ENCODE measurements at places on chromosomes 12 and 14. TPM values are rescaled to one million over a fixed set of nuclear protein-coding genes. Genes with fewer than 3 reads are reported as not detected.
A peak's percentile ranks its signal among the peaks of the same experiment; 100 is the strongest.

- no peak overlapping the region for H3K4me3 ChIP-seq
- DNase-seq = no peak
- H3K4me1 ChIP-seq = peaks cover 14% of the 10 kb centered on the region
- H3K27ac ChIP-seq = no peak overlapping the region
Measured at GRCh38 chr12:125140279-125141209, 75.3 kb downstream of the AACS start.

DNA sequence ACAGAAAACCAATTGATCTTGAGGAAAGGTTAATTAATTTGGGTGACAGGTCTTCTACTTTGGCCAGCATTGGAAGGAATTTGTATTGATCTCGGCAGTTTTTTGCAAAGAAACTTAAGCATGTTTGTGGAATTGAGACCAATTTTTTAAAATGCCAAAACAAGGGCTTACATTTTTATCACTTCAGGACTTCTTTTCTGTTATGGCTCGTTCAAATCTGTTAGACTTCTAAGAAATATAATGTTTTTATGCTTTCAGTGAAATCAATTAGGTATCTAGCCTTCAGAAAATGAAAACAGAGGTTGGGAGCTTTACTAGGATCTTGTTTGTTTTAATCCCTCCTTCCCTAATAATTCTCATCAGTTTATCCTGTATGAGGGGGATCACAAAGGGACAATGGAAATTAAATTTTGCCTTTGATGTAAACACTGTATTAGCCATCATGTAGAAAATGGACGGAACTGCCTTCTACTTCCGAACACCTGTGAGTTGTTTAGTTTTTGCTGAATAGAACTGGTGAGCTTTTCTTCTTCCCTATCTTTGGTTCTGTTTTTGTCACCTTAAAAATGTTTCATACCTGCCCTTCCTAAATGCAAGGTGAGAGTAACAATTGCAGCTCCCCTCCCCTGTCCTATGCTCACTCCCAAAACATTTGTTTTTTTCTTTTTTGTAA lies 7.8 kb downstream of the FOXA1 start:
- peaks cover 11% of the 10 kb centered on the region for H3K36me3 ChIP-seq
- no peaks in the 10 kb centered on the region for H3K27me3 ChIP-seq
- peaks cover 51% of the 10 kb centered on the region for H3K4me1 ChIP-seq
- peak overlapping the region; percentile 72 for H3K4me3 ChIP-seq
- no peak for DNase-seq

GRCh38 chr12:31235868-31236395 lies 90.0 kb downstream of the SINHCAF start:
- no peak overlapping the region for H3K27ac ChIP-seq
- no peak overlapping the region for H3K4me3 ChIP-seq
- H3K27me3 ChIP-seq = no peaks in the 10 kb centered on the region

DNA sequence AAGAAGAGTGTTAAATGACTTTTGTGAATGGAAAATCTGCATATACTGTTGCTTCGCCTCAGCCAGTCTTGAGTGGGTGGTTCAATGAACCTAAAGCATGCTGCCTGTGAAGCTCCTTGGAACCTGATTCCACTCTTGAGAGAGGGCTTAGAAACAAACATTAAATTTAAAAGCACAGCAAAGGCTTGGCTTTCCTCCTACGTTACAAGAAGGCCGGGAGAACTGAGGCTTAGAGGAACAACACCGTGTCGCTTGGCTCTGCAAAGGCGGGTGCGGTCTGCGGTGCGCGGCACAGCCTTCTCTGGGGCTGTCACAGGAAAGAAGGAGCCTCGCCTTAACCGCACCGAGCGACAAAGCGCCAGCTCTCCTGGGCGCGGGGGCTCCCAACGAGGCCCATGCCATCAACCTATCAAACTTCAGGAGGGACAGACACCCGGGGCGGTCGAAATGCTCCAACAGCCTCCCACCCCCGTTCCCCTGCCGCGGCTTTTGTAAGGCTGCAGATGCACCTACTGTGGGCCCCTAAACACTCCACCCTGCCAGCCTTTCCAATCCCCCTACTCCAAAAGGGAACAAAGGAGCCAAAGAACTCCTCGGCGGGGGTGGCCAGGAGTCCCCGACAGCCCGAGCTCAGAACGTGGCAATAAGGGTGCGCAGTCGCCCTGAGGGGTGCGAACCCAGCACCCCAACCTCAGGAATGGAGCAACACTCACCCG lies 729 bp downstream of the OSBPL8 start:
- H3K27ac ChIP-seq = peak overlapping the region; percentile 94
- peak; percentile 27 for DNase-seq
- no peaks in the 10 kb centered on the region for H3K36me3 ChIP-seq
- peaks cover 24% of the 10 kb centered on the region for H3K4me1 ChIP-seq

GRCh38 chr12:131002216-131002631 lies 48.5 kb downstream of the ADGRD1 start:
- no peaks in the 10 kb centered on the region for H3K36me3 ChIP-seq
- H3K27ac ChIP-seq = no peak overlapping the region
- peaks cover 17% of the 10 kb centered on the region for H3K4me1 ChIP-seq
- no peak overlapping the region for H3K4me3 ChIP-seq
- no peaks in the 10 kb centered on the region for H3K27me3 ChIP-seq
- DNase-seq = no peak

- H3K36me3 ChIP-seq = peaks cover 50% of the 10 kb centered on the region
- H3K4me3 ChIP-seq = no peak overlapping the region
- H3K4me1 ChIP-seq = peaks cover 8% of the 10 kb centered on the region
- no peaks in the 10 kb centered on the region for H3K27me3 ChIP-seq
- no peak for DNase-seq
- no peak overlapping the region for H3K27ac ChIP-seq
Measured at GRCh38 chr14:103695296-103696069, 19.8 kb downstream of the XRCC3 start.

GRCh38 chr12:75207338-75208083 lies 2.1 kb downstream of the KCNC2 start:
- no peak overlapping the region for H3K27ac ChIP-seq
- no peak for DNase-seq
- H3K36me3 ChIP-seq = no peaks in the 10 kb centered on the region
- H3K27me3 ChIP-seq = peaks cover 16% of the 10 kb centered on the region
- no peaks in the 10 kb centered on the region for H3K4me1 ChIP-seq

DNA sequence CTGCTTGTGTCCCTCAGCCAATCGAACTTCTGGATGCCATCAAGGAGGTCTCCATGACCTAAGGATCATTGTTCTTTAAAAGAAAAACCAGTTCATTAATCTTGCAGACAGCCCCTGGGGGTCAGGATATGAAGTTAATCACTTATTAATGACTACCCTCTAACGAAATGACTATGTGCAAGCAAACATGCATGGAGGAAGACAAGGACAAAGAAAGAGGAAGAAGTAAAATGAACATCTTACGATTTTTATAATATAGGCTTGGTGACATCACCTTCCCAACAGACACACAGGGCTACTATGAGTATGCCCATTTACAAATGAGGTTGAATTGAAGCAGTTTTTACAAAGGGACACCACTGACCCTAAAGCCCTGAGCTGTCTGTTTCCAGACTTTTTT lies 111.1 kb upstream of the AMIGO2 start:
- no peak for DNase-seq
- no peaks in the 10 kb centered on the region for H3K36me3 ChIP-seq
- H3K27me3 ChIP-seq = no peaks in the 10 kb centered on the region
- no peak overlapping the region for H3K27ac ChIP-seq

- no peak overlapping the region for H3K27ac ChIP-seq
- H3K4me3 ChIP-seq = no peak overlapping the region
- peak; percentile 5 for DNase-seq
- peaks cover 9% of the 10 kb centered on the region for H3K36me3 ChIP-seq
Measured at GRCh38 chr12:95997911-95998510, 1.9 kb upstream of the HAL start.

DNA sequence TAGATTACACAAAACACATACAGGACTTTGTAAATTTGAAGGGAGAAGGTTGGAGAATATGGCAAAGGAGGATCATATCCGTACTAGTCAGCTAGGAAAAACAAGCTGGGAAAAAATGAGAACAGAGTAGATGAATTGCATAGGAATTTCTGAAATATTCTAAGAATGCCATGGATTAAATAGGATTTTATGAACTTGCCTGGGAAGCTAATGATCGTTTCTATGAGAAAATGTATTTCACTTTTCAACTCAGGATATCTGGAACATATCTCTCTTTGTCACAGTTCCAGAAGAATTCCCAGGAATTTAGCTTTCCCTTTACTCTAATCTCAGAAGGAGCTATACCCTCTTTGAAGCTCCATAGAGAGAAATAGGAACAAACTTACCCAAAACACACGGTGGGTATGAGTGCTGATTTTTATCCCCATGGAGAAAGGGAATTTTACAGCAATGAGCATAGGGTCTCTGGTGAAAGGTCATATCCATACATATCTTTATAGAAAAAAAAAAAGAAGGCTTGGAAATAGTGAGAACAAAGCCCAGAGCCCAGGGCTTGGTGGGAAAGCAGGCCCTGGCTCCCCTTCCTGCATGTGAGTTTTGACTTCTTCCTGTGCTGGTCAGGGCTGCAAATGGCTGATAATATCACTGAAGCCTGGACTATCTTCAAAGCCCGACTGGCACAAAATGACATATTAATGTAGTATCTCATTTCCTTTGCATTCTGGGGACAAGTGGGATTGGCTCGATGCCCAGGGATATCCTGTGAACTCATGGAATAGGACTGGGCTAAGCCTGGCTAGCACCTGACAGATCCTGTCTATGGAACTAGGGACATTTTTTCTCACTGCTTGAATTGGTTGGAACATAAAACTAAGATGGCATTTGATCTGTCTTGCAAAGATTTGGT lies 136.3 kb downstream of the AEBP2 start:
- no peaks in the 10 kb centered on the region for H3K27me3 ChIP-seq
- no peaks in the 10 kb centered on the region for H3K36me3 ChIP-seq
- H3K4me3 ChIP-seq = no peak overlapping the region
- DNase-seq = peak; percentile 1
- no peak overlapping the region for H3K27ac ChIP-seq

GRCh38 chr14:50739186-50739585 lies 71.1 kb upstream of the SAV1 start:
- no peaks in the 10 kb centered on the region for H3K27me3 ChIP-seq
- H3K36me3 ChIP-seq = peaks cover 8% of the 10 kb centered on the region
- H3K4me1 ChIP-seq = no peaks in the 10 kb centered on the region
- no peak overlapping the region for H3K27ac ChIP-seq
- DNase-seq = no peak

DNA sequence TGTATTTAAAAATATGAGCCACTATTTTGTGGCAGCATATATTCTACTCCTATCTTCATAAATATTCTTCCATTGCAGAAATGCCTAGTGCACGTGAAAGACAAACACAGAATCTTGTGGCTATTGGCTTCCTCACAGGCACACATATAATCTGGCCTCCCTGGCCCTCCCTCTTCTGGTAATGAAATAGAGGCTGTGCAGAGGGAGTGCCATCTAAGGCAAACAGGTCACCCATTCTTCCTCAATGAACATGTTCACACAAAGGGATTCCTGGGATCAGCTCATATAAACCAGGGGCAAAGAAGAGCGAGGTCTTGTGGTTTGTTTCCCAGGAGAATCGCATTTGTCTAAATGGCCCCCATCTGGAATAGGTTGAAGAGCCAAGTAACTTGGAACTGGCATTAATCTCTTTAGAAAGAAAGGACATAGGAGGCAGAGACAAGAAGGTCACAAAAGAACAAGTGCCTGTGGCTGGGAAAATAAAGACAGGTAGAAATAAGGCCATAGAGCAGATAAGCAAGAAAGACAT lies 171.6 kb upstream of the PTPRQ start:
- H3K4me1 ChIP-seq = no peaks in the 10 kb centered on the region
- DNase-seq = no peak
- no peaks in the 10 kb centered on the region for H3K27me3 ChIP-seq
- no peak overlapping the region for H3K4me3 ChIP-seq

DNA sequence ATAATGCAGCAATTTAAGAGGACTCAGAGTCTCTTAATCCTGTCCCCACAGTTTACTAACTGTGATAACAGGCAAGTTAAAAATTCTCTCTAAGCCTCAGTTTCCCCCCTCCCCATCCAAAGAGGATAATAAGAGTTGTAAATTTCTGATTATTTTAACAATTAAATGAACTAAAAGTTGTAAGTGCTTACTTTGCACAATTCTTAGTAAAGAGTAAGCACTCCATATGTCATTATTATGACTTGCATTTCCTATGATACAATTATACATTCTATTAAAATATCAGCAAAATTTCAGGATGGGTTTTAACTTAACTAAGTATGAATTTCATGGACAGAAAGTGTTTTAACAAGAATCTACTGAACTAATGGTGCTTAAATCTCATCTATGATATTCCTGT lies 80.1 kb downstream of the NELL2 start:
- no peak overlapping the region for H3K27ac ChIP-seq
- DNase-seq = no peak
- no peaks in the 10 kb centered on the region for H3K27me3 ChIP-seq
- no peak overlapping the region for H3K4me3 ChIP-seq
- no peaks in the 10 kb centered on the region for H3K36me3 ChIP-seq

DNA sequence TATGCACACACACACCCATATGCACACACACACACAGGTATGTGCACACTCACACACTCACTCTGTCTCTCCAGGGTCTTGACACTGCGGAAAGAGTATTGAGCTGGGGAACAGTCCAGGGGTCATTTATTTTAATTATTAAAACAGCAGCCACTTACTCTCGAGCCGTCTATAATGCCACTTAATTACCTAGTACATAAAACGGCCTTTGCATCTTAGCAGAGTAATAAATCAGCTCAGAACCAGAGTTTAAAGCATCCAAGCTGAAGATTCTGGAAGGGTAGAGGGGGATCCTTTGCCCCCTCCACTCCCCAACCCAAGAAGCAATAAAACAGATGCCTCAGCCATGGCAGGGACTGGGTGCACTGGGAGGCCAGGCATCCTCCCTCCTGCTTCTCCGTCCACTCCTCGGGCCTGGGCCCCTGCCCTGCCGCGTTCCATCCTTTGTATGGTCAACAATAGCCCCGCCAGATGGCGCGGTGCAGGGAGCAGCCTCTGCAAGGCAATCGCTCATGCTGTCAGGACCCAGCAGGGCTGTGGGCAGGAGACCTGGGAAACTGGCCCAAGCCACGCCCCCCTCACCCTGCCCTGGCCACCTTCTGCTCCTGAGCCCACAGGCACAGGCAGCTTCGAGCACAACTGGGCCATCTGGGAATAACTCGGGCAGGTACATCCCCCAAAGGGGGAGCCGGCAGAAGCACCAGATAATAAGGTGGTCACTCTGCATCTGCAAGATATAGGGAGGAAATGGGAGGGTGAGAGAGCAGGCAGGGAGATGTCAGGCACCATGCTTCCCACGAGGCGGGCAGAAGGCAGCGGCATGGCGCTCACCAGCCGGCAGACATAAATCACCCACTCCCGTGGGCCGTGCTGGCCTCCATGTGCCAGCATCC lies 40.9 kb downstream of the CCDC85C start:
- H3K27ac ChIP-seq = peak overlapping the region; percentile 91
- peaks cover 1% of the 10 kb centered on the region for H3K36me3 ChIP-seq
- peaks cover 90% of the 10 kb centered on the region for H3K4me1 ChIP-seq
- H3K27me3 ChIP-seq = no peaks in the 10 kb centered on the region
- peak; percentile 84 for DNase-seq

- DNase-seq = no peak
- no peaks in the 10 kb centered on the region for H3K27me3 ChIP-seq
- H3K4me3 ChIP-seq = no peak overlapping the region
- H3K4me1 ChIP-seq = no peaks in the 10 kb centered on the region
- H3K36me3 ChIP-seq = no peaks in the 10 kb centered on the region
- H3K27ac ChIP-seq = no peak overlapping the region
Measured at GRCh38 chr12:55671746-55672145, 35.1 kb downstream of the OR10P1 start.

Gene REM2
- total RNA-seq = not detected

Gene KRT71
- not detected for total RNA-seq

Gene PTPRB
- not detected for total RNA-seq

Gene TAS2R42
- total RNA-seq = not detected

Gene JDP2
- total RNA-seq = 8.9 TPM

Gene OR4M1
- total RNA-seq = not detected

All from HepG2 (cell line).